ENCODE measurements at places on chromosomes 3 and 15.

DNA sequence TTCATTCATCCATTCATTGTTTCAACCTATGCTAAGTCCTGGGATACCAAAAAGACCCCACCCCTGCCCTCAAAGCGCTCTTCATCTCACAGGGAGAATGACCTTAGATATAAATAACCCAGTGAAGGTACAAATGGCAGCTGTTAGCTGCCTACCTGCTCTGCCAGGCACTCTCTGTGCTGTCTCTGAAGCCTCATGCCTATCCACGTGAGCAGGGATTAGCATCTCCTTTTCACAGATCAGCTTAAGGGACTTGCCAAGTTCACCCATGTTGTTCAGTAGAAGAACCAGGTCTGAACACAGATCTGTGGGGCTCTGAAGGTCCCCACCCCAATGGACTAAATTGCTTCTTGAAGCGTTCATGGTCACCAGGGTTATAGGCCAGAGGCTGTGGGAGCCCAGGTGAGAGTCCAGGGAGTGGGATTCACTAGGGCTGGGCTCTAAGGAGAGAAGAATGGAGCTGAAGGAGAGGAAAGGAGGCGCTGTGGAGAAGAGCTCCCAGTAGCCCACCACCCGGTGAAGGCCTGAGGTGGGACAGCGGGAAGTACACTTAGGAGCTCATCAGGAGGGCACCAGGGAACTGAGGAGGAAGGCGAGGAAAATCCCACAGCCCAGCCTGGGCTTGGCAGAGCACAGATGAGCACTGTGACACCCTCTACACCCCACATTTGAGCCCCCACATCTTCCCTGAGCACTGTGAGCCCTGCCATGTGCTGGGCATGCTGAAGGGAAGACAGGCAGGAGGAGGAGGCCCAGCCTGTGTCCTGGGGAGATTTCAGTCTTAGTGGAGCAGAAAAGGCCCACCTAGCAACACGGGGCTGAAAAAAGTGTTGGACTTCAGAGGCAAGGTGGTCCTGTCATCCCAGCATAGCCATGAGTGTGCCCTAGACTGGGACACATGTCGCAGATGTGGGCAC lies 20.4 kb downstream of the RBP1 start:
- DNase-seq: no peak

GRCh38 chr3:61828184-61828874 lies 267.0 kb downstream of the PTPRG start:
- no peak for DNase-seq

DNA sequence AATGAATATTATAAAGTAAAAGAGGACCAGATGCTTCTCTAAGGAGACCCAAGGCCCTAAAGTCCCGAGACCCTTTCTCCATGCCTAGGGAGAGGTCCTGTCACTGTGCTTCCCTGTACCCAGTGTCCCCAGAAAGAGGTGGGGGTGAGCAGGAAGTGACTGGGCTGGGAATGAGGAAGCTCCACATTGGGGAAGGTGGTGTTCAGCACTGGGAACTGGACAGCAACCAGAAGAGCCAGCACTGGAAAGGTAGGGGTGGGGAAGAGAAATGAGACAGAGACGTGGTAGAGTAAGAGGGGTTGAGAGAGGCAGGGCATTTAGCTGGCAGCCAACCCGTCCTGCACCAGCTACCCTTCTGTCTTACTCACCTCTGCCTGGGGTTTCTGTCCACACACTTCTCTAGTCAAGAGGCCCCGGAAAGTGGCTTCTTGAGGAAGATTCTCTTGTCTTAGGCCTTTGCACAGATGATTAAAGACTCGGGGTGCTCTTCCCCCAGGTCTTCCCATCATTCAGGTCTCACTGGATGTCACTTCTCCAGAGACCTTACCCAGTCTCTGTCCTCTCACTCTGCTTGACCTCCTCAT lies 12.2 kb downstream of the RRP9 start:
- DNase-seq: no peak

DNA sequence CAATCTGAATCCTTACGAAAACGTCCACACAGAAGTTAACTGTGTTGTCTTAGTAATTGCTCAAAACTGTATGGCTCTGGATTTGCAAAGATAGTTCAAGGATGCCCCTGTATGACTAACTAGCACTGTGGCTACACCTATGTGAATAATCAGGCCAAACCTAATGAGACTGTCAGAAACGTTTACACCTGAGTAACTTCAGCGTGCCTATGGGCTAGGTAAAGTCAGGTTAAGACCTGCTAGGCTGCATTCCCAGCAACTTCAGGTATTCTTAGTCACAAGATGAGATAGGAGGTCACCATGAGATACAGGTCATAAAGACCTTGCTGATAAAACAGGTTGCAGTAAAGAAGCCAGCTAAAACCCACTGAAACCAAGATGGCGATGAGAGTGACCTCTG lies 87.8 kb upstream of the PLXND1 start:
- DNase-seq: no peak

GRCh38 chr3:124652009-124652408 lies 78.2 kb upstream of the UMPS start:
- DNase-seq: no peak

GRCh38 chr3:130548356-130548755 lies 31.4 kb downstream of the COL6A6 start:
- no peak for DNase-seq
